ELR (cell line): ENCODE measurements at places on chromosomes 2 and 18.

DNA sequence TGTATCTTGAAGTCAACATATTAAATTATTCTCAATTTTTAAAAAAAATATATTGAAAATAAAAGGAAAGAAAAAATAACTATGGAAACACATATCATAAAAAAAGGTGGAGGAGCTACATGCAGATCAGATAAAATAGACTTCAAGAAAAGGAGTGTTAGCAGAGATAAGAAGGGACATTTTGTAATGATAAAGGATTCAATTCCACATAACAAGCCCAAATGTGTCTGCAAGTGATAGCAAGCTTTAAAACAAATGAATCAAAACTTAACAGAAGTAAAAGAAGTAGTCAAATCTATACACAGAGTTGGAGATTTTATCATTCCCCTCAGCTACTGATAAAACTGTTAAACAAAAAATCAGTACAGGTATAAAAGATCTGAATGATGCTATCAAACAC, 74.9 kb downstream of the TTC32 start:
- DNase-seq: no peak

- no peak for DNase-seq
Measured at GRCh38 chr18:4636967-4637366, 181.9 kb upstream of the DLGAP1 start.

DNA sequence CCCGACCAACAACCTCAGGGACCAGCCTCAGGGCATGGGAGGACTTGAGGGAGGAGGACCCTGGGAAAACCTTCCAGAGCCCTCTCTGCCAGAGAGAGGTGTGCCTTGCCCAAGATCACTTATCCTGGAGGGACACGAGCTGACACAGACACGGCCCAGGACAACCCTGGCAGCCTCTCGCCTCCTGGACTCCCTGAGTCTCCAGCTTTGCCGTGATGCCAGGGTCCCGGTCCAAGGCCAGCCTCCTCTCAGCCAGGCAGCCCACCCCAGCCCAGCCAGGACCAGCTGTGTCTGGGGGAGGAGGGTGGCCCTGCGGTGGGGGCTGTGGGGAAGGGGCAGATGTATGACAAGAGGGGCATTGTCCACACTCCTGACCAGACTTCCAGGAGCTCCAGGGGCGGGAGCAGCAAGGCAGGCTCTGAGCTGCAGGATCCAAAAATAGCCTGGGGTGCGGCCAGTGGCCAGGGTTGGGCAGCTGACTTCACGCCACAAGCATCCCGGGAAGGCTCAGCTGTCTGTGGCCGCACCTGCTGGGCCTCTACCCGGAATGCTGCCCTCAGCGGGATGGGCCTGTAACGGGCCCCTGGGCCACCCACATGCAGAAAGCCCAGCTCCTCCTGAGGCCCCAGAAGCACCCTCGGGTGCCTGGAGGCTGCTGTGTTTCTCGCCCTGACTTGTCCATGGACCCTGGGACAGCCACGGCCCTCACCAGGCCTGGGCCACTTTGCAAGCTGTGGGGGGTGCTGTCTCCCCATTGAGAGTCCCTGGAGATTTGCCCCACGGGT, 65.5 kb upstream of the GPC1 start:
- peak; percentile 89 for DNase-seq

- peak; percentile 24 for DNase-seq
Measured at GRCh38 chr18:30999186-30999585, 43.4 kb downstream of the DSC3 start.

GRCh38 chr2:142533177-142533576, 344.3 kb upstream of the KYNU start:
- DNase-seq: peak; percentile 45

DNA sequence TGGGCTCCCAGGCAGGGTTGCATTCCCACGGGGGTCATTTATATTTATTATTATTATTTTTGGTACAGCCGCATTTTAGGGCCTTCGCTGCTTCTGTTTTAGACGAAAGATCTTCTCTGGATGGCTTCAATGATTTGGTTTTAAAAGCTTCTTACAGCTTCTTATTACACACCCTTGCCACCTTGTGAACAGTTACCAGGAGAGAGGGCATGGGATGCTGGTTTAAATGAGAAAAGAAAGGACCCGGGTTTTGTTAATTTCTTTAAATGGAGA, 1.7 kb downstream of the SH3RF3 start:
- no peak for DNase-seq

GRCh38 chr2:201882353-201883090, 76.2 kb downstream of the CDK15 start:
- peak; percentile 71 for DNase-seq

GRCh38 chr2:72153026-72153791, 5.5 kb upstream of the CYP26B1 start:
- no peak for DNase-seq

DNA sequence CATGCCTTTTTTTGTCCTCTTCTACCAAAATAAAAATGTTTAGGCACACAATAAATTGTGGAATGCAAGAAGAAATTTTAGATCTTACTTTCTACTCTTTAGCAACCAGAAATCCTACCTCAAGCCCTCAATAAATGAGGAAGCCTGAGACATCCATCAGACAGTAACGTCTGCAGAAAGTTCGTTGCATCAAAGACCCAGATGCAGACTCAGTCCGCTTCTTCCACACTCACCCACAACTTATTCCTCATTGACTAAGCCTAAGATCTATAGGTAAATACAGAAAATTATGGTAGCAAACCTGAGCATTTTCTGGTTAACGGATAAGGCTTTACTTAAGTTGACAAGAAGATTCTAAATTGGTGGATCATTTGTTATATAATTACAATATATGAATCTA, 579.4 kb upstream of the ID2 start:
- DNase-seq: no peak

GRCh38 chr2:1546023-1546591, 132.8 kb downstream of the TPO start:
- DNase-seq: peak; percentile 68
